WTC11 (cell line): ENCODE measurements at places on chromosomes 4 and X. TPM values are rescaled to one million over a fixed set of nuclear protein-coding genes. Genes with fewer than 3 reads are reported as not detected.

DNA sequence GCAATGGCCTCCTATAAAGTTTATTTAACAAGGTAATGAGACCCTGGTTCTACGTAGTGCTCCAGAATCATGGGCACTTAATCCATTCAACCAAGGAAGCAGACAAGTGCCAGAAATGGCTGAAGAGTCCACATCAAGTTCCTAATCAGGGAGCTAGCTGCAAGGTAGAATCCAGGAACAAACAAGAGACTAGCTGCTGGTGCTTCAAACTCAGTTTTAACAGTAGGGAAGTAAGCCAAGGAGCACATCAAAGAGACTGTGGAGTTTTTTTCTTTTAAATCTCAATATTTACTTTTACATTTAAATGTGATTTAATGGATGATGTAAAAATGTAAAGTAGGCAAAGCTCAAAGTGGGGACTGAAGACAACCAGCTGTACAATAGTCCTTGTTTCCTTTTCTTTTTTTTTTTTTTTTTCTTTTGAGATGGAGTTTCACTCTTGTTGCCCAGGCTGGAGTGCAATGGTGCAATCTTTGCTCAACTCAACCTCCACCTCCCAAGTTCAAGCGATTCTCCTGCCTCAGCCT, 630.4 kb downstream of the CCSER1 start:
- DNase-seq, result no peak
- no peaks in the 10 kb centered on the region for H3K36me3 ChIP-seq
- no peak overlapping the region for H3K4me3 ChIP-seq
- H3K27me3 ChIP-seq, result no peaks in the 10 kb centered on the region
- H3K4me1 ChIP-seq, result peaks cover 27% of the 10 kb centered on the region

DNA sequence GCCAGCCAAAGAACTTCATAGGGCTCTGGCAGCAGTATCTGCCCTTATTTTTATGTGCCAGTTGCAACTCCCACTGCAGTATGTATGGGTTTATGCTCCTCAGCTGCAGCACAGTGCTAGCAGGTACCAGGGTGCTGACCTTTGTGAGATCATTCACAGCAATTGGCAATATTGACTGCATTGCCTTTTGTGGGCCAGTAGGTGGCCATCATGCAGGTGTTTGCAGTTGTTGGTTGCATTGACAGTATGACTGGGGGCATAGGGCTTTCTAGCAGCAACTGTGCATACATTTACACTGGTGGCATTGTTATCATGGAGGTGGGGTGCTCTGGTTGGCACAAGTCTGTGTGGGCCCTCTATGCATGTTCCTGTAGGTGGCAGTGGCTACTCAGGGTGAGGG, 42.5 kb downstream of the FAAH2 start:
- peaks cover 9% of the 10 kb centered on the region for H3K4me1 ChIP-seq
- peaks cover 35% of the 10 kb centered on the region for H3K36me3 ChIP-seq
- no peaks in the 10 kb centered on the region; the same call in 1 of the 2 replicates for H3K27me3 ChIP-seq

The PRRG1 gene
- total RNA-seq, result 6.7 to 8.1 TPM (median 7.1 TPM) in 3 replicates

GRCh38 chr4:47068986-47069385, 37.6 kb downstream of the GABRB1 start:
- H3K36me3 ChIP-seq, result no peaks in the 10 kb centered on the region
- H3K27me3 ChIP-seq, result no peaks in the 10 kb centered on the region
- no peak for DNase-seq
- no peak overlapping the region for H3K4me3 ChIP-seq
- no peaks in the 10 kb centered on the region for H3K4me1 ChIP-seq

- peaks cover 38% of the 10 kb centered on the region for H3K4me1 ChIP-seq
- H3K4me3 ChIP-seq, result no peak overlapping the region
- H3K27ac ChIP-seq, result 0 out of 2 replicates have a peak overlapping the region, but pooled peaks have one; percentile 64
- peaks cover 6% of the 10 kb centered on the region for H3K36me3 ChIP-seq
Measured at GRCh38 chr4:101020956-101021355, 326.4 kb downstream of the PPP3CA start.

The FRMD7 gene
- not detected in 3 replicates for total RNA-seq

- peaks cover 30% of the 10 kb centered on the region for H3K4me1 ChIP-seq
- DNase-seq, result no peak
- H3K27me3 ChIP-seq, result peaks cover 5% of the 10 kb centered on the region; the same call in 1 of the 2 replicates
- H3K27ac ChIP-seq, result no peak overlapping the region
- H3K4me3 ChIP-seq, result no peak overlapping the region
- no peaks in the 10 kb centered on the region for H3K36me3 ChIP-seq
Measured at GRCh38 chrX:107677501-107677901, 49.2 kb downstream of the PRPS1 start.

GRCh38 chrX:53280331-53281320, 758 bp downstream of the IQSEC2 start:
- H3K4me1 ChIP-seq, result peaks cover 23% of the 10 kb centered on the region
- H3K4me3 ChIP-seq, result no peak overlapping the region
- no peak for DNase-seq
- H3K27ac ChIP-seq, result peak overlapping the region; percentile 17; the same call in 1 of the 2 replicates

GRCh38 chr4:46387956-46388355, 2.0 kb downstream of the GABRA2 start:
- peaks cover 19% of the 10 kb centered on the region for H3K4me1 ChIP-seq
- H3K4me3 ChIP-seq, result no peak overlapping the region
- no peak for DNase-seq
- no peaks in the 10 kb centered on the region for H3K36me3 ChIP-seq
- H3K27ac ChIP-seq, result no peak overlapping the region
- peaks cover 58% of the 10 kb centered on the region for H3K27me3 ChIP-seq

DNA sequence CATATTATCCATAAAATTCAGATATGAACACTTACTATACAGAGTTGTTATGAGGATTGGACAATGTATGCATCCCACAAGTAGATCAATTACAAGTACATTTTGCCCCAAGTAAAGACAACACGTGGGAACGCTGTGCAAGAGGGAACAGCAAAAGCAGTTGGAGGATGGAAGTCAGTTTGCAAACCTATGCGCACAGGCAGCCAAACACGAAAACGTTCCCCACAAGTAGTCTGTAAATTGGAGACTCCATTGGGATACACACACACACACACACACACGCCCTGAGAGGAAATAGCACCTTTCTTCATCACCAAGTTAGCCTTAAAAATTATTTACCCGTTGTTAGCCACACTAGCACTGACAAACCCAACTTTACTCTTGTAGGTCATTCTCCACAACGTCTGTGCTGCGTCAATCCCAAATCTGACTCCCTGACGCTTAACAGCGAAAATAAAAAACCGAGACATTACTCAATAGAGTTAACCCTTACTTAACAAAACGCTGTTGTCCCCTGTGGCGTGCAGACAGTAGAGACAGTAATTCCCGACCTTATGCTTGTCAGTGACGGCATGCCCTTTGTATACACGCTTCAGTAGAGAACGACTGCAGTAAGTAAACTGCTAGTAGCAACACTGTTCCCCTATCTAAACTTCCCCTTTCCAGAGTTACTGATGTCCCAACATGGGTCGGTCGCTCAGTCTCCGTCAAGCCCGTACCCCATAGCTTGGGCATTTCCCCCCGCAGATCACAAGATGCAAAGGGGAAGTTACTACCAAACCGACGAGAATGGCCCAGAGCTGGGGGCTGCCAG, 730 bp downstream of the MANBA start:
- no peaks in the 10 kb centered on the region; the same call in 1 of the 2 replicates for H3K27me3 ChIP-seq
- H3K4me1 ChIP-seq, result peaks cover 33% of the 10 kb centered on the region
- DNase-seq, result no peak
- H3K36me3 ChIP-seq, result peaks cover 6% of the 10 kb centered on the region
- H3K4me3 ChIP-seq, result peak overlapping the region; percentile 97

The HSFX4 gene
- total RNA-seq, result not detected in 3 replicates

DNA sequence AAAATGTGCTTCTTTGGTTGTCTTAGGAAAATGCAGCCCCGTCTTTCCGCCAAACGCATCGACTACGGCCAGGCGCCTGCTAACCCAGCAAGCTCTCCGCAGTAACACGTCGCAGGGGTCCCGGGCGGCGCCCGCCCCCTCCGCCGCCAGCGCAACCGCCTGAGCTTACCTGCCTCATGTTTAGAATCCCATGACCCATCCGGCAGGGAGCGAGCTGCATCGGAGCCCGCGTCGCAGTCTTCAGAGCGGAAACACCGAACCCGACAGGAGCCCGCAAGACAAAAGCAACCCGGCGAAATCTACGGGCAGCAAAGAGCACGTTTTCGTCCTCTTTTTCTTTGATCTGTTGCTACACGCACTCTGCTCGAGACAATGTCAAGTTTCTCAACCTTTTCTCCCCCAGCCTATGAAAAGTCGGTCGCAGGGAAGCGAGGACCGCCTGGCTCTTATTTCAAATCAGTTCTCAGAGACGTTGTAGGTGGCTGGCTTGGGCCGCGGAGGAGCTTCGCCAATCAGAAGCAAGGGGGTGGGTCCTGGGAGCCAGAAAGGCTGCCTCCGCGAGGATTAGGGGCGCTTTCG, at the start of gene MID1:
Gene MID1 (minus strand): TSS at position 465 of the 579 bp plus-strand sequence. CDS start 53,038 bp downstream, outside the sequence.
- no peaks in the 10 kb centered on the region for H3K27me3 ChIP-seq
- peak; percentile 74 for DNase-seq
- H3K27ac ChIP-seq, result peak within 1 kb of the TSS; percentile 96
- H3K4me3 ChIP-seq, result peak within 1 kb of the TSS; percentile 97
- H3K4me1 ChIP-seq, result peaks cover 53% of the 10 kb centered on the region
- no peaks in the 10 kb centered on the region for H3K36me3 ChIP-seq

DNA sequence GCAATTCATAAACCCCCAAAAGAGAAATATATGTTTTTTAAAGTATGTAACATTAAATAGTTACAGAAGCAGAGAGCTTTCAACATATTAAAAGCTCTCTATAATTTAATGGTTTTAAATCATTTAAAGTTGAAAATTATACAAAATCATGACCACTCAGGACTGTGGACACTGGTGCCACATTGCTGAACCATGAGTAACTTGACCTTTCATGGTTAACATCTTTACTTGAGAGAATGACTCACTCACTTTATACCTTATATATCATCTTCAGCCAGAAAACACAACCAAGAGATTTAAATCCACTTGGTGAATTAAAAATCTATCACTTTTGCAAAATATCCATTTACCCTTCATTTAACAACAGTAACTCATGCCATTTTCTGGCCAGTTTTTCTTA, 584.3 kb upstream of the SMIM31 start:
- H3K27ac ChIP-seq, result no peak overlapping the region
- no peak overlapping the region for H3K4me3 ChIP-seq
- DNase-seq, result no peak

- H3K27me3 ChIP-seq, result no peaks in the 10 kb centered on the region
- no peak overlapping the region for H3K4me3 ChIP-seq
- H3K36me3 ChIP-seq, result no peaks in the 10 kb centered on the region
- peaks cover 5% of the 10 kb centered on the region for H3K4me1 ChIP-seq
Measured at GRCh38 chr4:27624749-27625148, 764.1 kb downstream of the STIM2 start.

- peaks cover 24% of the 10 kb centered on the region for H3K4me1 ChIP-seq
- H3K4me3 ChIP-seq, result no peak overlapping the region
- peaks cover 4% of the 10 kb centered on the region for H3K36me3 ChIP-seq
Measured at GRCh38 chr4:152663203-152664066, 16.4 kb downstream of the TMEM154 start.

The NEIL3 gene
- total RNA-seq, result 9.9 to 13.5 TPM (median 12.0 TPM) in 3 replicates

DNA sequence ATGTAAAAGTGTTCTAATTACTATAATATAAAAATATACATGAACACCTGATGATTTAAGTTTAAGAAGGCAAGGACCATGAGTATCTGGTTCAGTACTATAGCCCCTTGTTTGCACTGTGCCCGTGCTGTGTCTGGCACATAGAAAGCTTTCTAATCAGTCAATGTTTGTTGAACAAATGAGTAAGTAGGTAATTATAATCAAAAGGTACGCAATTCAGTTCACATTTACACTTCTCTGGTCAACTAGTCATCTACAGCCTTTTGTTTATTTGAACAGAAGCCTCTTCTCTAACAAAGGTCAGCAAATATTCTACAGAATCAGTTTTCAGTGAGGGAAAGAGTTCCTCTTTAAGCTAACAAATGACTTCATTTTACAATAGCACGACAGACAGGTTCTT, 523.3 kb downstream of the SMARCA1 start:
- peaks cover 5% of the 10 kb centered on the region for H3K36me3 ChIP-seq
- H3K27me3 ChIP-seq, result no peaks in the 10 kb centered on the region
- no peak for DNase-seq
- H3K4me3 ChIP-seq, result no peak overlapping the region

DNA sequence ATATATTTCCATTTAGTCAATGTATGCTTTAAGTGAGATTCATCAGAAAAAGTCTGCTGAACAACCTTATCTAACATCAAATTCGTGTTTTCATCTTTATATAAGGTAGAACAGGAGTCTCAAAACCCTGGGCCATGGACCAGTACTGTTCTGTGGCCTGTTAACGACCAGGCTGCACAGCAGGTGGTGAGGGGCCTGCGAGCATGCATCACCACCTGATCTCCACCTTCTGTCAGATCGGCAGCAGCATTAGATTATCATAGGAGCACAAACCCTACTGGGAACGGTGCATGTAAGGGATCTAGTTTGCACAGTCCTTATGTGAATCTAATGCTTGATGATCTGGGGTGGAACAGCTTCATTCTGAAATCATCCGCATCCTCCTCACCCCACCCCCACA, 3.2 kb downstream of the CTSO start:
- peaks cover 7% of the 10 kb centered on the region; the same call in 1 of the 2 replicates for H3K27me3 ChIP-seq
- H3K36me3 ChIP-seq, result no peaks in the 10 kb centered on the region
- H3K4me3 ChIP-seq, result no peak overlapping the region
- H3K4me1 ChIP-seq, result peaks cover 3% of the 10 kb centered on the region; the same call in 1 of the 2 replicates
- no peak overlapping the region for H3K27ac ChIP-seq
- peak; percentile 19 for DNase-seq

The PABPC4L gene
- total RNA-seq, result 3.6 to 4.1 TPM (median 3.8 TPM) in 3 replicates

- no peaks in the 10 kb centered on the region for H3K27me3 ChIP-seq
- H3K36me3 ChIP-seq, result peaks cover 31% of the 10 kb centered on the region
- no peak for DNase-seq
- H3K27ac ChIP-seq, result no peak overlapping the region
Measured at GRCh38 chr4:15493411-15493810, 23.7 kb downstream of the CC2D2A start.

GRCh38 chr4:99587803-99588202, 13.2 kb downstream of the MTTP start:
- H3K36me3 ChIP-seq, result no peaks in the 10 kb centered on the region
- H3K4me1 ChIP-seq, result peaks cover 4% of the 10 kb centered on the region
- no peak overlapping the region for H3K4me3 ChIP-seq
- H3K27ac ChIP-seq, result no peak overlapping the region

DNA sequence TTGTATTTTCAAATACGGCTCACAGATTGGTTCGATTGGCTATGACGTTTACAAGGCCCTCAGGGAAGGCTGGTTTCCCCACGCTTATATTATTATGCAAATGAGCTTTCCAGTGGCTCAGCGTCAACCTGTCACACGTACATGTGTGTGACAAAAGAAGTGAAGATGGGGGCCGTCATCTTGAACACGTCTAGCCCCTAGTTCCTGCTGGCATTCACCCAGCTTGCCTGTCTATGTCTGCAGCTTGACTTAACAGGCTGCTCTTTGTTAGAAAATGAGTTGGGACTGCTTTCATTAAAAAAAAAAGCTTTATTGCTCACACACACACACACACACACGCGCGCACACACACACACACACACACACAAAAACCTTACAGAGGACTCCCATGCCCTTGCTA, 283.6 kb upstream of the CTSO start:
- no peak for DNase-seq
- H3K4me3 ChIP-seq, result no peak overlapping the region
- H3K27ac ChIP-seq, result no peak overlapping the region

The RAPGEF2 gene
- total RNA-seq, result 32.3 to 40.6 TPM (median 33.4 TPM) in 3 replicates

The RNF175 gene
- 5.2 to 5.7 TPM (median 5.4 TPM) in 3 replicates for total RNA-seq

The LDB2 gene
- 62.4 to 67.4 TPM (median 67.3 TPM) in 3 replicates for total RNA-seq

The KLB gene
- 0.09 to 0.14 TPM in 2 of 3 replicates, not detected in the other for total RNA-seq
